Aorta (tissue), 5 donors: ENCODE measurements at places on chromosomes 3 and 15. TPM values are rescaled to one million over a fixed set of nuclear protein-coding genes. Genes with fewer than 3 reads are reported as not detected.

The WWTR1 gene
- polyA plus RNA-seq, result 115 TPM

The HSPBAP1 gene
- polyA plus RNA-seq, result 3.5 TPM

The TEX55 gene
- polyA plus RNA-seq, result not detected

The MAP1A gene
- polyA plus RNA-seq, result 5.5 TPM

The INSYN1 gene
- polyA plus RNA-seq, result 3.4 TPM

The ALS2CL gene
- polyA plus RNA-seq, result 3.8 TPM

The DGKG gene
- polyA plus RNA-seq, result 1.9 TPM

The CTDSPL gene
- polyA plus RNA-seq, result 25.4 TPM

The OR5K2 gene
- not detected for polyA plus RNA-seq

The LMOD3 gene
- not detected for polyA plus RNA-seq

The PPP1R14D gene
- polyA plus RNA-seq, result 22.3 TPM

The BLM gene
- 1.5 TPM for polyA plus RNA-seq

The SLC12A8 gene
- polyA plus RNA-seq, result not detected

The TMEM266 gene
- not detected for polyA plus RNA-seq

The GPR62 gene
- 0.15 TPM for polyA plus RNA-seq

The SCN11A gene
- polyA plus RNA-seq, result not detected

The RASGRF1 gene
- not detected for polyA plus RNA-seq
